HS-5 (cell line): ENCODE measurements at places on chromosomes 6 and 20.
A peak's percentile ranks its signal among the peaks of the same experiment; 100 is the strongest.

DNA sequence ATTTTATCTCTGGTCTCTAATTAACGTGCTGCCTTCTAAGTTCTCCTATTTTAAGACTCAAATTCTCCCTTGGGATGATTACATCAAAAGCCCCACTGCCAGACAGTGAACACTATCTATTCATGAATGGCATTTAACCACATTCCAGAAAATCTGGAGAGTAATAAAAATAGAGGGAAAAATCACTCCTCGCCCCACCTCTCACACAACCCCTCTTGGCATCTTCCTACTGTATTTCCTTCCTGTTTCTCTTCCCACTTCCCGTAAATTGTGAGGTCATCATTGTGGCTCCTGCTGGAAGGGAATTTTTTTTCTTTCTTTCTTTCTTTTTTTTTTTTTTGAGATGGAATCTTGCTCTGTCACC is 31.5 kb downstream of the RAB44 start:
- no peak for DNase-seq

- no peak for DNase-seq
Observed at GRCh38 chr6:17965397-17965796, 22.0 kb downstream of the KIF13A start.

DNA sequence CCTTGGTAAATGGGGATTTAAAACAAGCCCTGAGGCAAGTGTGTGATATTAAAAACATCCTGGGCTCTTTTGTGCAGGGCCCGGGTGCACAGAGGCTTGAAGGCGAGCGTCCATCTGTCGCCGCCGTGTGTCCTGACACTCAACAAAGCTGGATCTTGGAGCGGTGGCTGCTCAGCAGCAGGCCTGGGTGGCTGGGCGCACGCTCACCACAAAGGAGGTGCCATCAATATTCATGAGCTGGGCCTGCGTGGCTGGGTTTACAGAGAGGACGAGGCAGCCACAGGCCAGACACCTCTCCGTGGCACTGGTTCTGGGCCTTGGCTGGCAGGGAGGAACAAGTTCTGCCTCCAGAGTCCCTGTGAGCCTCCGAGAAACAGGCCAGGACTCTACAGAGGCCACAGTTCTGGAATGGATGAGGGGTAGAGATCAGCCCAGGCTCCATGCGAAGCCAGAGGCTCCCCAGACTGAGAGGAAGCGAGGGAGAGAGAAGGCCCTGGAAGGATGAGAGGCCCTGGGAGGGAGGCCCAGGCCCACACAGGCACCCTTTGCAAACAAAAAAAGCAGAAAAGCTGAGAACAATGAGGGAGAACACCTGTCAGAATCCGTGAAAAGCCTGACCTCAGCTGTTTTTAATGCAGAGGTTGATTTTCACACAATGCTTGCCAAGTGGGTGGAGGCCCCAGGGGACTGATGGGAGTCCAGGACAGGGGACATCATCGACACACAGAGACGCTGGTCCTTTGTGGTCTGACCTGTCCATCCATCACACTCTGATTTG is 21.9 kb downstream of the BHLHE23 start:
- no peak for DNase-seq

DNA sequence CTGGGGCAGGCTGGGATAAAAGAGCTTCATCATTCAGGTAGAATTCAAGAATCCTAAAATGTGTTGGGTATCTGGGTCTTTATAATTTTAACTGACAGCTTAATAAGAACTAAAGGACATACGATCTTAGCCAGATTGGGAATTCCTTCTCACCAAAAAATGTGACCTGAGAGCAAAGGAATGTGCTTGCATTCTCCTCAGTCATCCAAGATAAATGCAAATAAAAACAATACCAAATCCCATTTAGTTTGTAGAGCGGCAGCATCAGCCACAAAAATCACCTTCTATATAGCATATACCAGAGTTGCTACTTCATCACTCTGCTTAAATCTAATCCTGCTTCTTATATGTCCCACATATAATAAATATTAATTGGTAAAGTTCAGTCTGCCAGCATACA is 16.9 kb downstream of the USP49 start:
- peak; percentile 53 for DNase-seq

GRCh38 chr6:144305567-144305966 is 20.4 kb downstream of the UTRN start:
- DNase-seq: no peak

DNA sequence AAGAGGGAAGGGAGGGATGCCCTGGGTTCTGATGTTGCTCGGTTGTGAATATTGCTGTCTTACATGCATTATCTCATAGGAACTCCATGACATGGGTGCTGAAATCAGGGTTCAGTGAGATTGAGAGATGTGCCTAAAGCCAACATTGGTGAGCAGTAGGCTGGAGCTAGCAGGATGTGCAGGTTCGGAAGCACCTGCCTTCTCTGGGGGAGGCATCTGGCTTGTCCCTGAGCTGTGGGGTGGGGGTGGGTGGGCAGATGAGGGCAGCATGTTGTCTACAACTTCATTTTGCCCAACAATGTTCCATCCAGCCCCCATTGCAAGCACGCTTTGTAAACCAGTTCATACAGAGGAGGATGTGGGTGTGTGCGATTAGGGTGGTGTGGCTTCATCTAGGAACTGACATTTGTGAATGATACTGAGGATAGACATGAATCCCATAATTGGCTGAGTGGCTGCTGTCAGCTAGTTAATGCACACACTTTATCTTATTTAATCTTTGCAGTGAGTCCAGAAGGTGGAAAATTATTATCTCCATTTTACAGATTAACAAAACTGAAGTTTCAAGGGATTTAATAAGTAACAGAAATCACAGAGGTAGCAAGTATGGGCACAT is 119.4 kb downstream of the SYNDIG1 start:
- no peak for DNase-seq

- no peak for DNase-seq
Observed at GRCh38 chr20:51402201-51402600, 140.3 kb downstream of the NFATC2 start.

- no peak for DNase-seq
Observed at GRCh38 chr6:46352541-46353268, 138.5 kb downstream of the RCAN2 start.
